ENCODE measurements at places on chromosomes 12 and 14.

DNA sequence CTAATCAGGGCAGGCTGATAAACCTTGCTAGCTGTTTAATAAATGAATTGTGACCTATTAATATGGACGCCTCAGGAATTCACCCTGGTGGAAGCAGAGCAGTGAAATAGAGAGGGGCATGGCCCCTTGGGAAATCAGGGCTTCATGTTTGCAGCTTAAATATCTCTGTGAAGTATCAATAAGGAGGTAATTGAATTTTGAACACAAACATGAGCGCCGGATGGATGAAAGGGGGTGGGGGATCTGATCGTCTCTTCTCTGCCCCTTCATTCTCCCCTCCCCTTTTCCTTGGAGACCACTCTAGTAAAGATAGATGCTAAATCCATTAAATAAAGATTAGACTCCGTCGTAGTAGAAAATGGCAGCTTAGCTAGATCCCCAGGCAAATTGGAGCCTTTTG lies 70.5 kb downstream of the LIN52 start:
- DNase-seq, result no peak

DNA sequence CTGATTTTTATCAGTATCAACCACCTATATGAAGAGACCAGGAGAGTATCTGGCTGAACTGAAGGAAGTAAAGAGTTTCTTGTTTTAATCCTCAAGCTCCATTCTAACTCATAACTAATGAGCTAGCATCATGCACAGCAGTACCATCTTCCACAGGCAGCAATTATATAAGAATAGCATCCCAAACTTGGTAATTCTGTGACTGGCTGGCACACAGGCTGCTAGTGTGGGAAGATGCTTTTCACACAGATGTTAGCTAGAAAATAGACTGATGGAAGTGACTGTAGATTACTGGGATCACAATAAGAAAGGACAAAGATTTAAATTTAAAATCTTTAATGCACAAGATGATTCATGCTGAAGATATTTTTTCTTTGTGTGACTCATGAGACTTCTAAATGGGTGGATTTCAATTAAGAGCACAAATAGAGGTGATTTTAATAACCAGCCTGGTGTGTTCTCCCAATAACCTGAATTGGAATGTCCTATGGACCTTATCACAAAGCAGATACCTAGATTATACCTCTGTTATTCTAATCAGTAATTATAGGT lies 417.7 kb upstream of the ATXN7L3B start:
- no peak for DNase-seq

DNA sequence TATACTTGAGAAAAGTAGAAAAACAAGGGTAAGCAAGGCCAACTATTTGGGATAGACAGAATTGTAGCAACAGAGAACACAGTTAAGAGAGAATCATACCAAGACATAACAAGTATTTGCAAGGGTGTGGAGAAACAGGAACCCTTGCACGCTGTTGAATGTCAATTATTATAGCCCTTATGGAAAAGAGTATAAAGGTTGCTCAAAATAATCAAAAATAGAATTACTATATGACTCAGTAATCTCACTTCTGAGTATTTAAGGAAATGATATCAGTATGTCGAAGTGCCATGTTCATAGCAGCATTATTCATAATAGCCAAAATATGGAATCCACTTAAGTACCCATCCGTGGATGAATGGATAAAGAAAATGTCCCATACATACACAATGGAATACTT lies 193.3 kb downstream of the PHLDA1 start:
- DNase-seq, result no peak

DNA sequence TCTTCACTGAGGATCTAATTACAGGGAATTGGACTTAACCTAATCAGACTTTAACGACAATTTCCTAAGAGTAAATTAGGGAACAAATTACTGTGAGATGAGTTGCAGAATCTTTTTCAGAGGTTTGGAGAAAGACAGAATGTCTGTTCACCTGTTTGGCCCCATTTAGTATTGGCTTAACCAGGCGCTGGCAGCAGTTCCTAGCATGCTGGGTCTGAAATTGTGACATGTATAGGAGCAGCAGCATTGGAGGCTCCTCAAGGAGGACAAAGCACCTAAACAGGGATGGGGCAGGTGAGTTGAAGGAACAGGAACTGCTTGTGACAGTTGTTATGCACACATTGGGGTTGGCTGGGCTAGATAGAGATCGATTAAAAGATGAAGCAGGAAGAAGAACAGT lies 51.0 kb downstream of the KCNMB4 start:
- no peak for DNase-seq

DNA sequence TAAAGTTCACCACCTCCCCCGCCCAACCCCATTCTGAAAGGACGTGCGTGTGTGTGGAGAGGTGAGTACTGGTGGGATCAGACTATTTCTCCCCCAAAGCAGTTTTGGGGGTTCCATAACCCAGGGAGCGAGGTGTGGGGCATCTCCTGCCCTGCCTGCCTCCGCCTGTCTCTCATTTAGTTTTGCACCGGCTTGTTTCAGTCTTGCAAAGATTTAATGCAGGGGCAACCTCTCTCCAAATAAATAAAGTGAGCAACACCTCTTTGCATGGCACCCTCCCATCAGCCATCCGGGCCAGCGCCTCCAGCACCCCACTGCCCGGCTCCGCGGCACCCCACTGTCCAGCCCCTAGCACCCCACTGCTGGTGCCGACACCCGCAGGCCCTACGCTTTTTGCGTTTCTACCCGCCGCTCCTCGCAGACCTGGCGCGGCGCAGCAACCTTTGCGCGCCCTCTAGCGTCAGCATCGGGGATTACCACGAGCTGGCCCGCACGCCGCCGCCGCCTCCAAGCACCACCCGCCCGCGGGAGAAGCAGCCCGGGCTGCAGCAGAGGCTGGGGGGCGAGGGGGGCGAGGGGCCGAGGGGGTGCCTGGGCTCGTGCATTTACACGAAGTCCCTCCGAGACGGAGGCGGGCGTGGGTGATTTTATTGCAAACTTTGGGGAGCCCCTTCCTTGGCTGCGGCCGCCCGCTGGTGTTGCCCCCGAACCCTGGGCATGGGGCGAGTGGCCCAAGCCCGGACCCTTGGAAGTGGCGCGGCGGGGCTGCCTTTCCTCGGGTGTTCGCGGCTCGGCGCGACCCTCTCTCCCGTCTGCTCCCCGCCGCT lies 55.8 kb upstream of the VRK1 start:
- DNase-seq, result peak; percentile 89

- DNase-seq, result no peak
Observed at GRCh38 chr12:14561677-14562238, 5.9 kb downstream of the PLBD1 start.

DNA sequence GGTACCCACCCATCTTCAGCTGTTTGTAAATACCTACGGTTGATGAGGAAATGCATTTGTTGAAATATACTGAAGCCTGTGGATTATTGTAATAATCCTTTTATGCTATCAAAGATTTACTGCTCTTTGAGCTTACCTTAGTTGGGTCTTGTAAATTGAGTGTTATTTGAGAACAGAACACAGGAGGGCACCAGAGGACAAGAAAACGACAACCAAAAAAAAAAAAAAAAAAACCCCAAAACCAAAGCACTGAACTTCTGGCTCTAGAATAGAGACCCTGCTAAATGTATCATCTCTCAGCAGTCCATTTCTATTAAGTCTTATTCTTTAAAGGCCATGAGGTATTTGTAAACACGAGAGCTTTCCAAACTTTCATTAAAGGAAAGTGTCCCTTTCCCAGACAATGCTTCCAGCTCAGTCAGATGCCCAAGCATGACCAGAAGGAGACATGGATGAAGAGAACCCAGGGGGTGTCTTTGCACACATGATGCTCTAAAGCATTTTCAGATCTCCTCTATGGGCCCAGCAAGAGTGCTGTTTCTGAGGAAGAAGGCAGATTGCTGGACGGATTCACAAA lies 763.9 kb downstream of the NRXN3 start:
- DNase-seq, result no peak

DNA sequence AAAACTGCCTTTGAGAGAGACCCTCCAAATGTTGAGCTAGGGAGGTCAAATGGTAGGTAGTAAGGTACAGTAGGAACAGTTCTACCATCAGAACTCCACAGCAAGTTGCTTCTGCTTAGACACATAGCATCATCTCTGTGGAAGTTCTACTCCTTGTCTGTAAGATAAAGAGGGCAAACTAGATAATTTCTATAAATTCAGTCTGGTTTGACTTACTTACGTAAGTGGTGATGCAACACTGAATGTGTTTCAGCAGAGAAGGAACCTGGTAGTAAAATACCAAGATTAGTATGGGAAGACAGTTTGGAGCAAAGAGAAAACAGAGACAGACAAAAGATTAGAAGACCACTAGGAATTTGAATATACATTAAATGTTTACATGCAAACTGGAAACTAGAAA lies 42.0 kb downstream of the KITLG start:
- DNase-seq, result no peak

GRCh38 chr12:68611094-68611805 lies 551 bp downstream of the RAP1B start:
- DNase-seq, result peak; percentile 72
